ENCODE measurements at places on chromosomes 11 and 22.

DNA sequence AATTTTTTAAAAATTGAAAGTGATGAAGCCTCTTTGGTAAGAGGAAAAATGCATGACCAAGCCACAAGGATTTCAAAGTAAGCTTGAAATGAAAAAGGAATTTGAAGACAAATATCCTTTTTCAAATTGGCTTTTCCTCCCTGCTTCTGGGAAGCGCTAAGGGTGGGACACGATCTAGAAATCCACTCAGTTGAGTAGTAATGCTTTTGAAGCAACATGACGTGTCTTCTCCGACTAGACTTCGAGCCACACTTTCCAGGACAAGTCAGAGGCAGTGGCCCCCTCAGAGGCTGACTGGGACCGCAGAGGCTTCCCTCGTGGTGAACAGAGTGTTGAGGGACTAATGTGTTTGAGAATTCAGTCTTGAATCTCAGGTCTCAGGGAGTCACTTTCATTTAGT is 39.8 kb downstream of the KREMEN1 start:
- no peak for DNase-seq

DNA sequence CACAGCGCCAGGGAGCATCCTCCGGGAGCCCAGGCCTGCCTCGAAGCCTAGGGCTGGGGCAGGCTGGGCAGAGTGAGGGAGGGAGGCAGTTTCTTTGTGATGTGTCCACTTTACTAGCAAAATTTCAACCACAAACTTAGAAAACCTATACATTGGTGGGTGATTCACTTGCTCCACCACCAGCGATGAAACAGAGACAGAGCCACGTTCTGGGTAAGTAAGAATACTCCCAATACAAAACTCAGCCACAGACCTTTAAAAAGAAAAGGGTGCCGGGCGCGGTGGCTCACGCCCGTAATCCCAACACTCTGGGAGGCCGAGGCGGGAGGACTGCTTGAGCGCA is 22.3 kb downstream of the CDKN1C start:
- no peak for DNase-seq

- no peak for DNase-seq
These were observed 3.5 kb downstream of the PHLDB1 start for GRCh38 chr11:118610773-118611432.

DNA sequence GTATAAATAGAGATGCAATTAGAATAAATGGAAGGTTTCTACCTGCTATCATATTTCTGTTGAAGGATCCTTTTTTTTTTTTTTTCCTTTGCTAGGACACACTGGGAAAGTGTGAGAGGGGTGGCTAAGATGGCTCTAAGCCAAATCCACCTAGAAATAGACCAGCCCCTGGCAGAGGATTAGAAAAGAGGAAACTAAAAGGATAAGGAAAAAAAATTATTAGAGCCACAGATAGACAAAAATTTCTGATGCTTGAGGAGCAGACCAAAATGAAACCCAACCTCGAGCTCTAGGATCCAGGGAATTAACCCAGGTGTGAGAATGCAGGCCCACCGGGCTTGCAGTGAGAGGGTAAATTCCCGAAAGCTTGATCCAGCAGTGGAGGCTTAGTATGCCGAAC is 262.3 kb downstream of the CADM1 start:
- DNase-seq, result peak; percentile 69

- DNase-seq, result no peak
These were observed 173.4 kb upstream of the TTC12 start for GRCh38 chr11:113141010-113141409.

DNA sequence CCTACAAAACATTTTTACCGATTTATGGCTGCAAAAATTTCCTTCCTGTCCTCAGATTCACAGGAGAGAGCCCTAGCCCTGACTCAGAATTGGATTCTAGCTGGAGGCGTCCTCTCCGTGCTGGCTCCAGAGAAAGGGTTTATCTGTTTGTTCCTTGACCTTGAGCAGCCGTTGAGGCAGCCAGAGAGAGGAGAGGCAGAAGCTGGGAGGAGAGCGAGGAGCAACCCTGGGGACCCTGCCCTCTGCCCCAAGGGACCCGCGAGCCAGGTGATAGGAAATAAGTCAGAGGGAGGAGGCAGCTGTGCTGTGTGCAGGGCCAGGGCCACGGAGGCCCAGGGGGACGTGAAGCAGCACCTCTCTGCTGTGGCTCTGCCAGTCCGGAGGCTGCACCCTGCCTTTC is 75.6 kb downstream of the IGLL1 start:
- no peak for DNase-seq

- DNase-seq, result peak; percentile 10
These were observed 253.7 kb upstream of the CHORDC1 start for GRCh38 chr11:90476442-90477007.

DNA sequence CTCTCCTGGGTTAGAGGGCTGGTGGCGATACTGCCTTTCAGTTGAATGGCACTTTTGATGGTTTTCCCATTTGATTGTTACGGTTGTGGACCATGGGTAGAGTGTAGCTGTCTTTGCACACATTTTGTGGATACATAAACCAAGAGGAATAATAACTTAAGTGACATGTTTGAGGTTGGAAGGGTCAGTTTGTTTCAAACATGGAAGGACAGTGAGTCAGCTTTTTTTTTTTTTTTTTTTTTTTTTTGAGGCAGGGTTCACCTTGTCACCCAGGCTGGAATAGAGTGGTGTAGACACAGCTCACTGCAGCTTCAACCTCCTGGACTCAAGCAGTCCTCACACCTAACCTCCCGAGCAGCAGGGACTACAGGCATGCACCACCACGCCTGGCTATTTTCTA is 41.1 kb downstream of the PPFIA1 start:
- DNase-seq, result no peak

GRCh38 chr11:14242187-14242586 is 116.8 kb downstream of the RRAS2 start:
- no peak for DNase-seq

Data from NCI-H2081 (cell line).